ENCODE measurements at places on chromosomes 2 and 18.
A peak's percentile ranks its signal among the peaks of the same experiment; 100 is the strongest.

DNA sequence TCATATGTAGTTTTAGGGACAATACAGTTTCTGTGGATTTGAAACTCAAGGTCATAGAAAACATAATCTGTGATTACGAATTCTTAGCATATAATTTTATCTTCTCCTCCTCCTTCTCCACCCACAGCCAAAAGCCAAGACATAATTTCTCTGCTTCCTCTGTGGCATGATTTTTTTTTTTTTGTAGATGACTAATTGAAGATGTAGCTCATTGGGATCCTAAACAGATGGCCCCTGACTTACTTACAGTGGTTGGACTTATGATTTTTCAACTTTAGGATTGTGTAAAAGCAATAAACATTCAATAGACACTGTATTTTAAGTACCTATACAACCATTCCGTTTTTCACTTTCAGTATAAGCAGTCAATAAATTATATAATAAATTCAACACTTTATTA lies 42.3 kb downstream of the FSIP2 start:
- H3K4me3 ChIP-seq = no peak overlapping the region
- H3K4me1 ChIP-seq = 0 out of 2 replicates have a peak, but pooled peaks cover 3% of the 10 kb centered on the region
- no peak for DNase-seq
- peak overlapping the region; percentile 28 for H3K27ac ChIP-seq
- H3K27me3 ChIP-seq = no peaks in the 10 kb centered on the region
- H3K36me3 ChIP-seq = no peaks in the 10 kb centered on the region

DNA sequence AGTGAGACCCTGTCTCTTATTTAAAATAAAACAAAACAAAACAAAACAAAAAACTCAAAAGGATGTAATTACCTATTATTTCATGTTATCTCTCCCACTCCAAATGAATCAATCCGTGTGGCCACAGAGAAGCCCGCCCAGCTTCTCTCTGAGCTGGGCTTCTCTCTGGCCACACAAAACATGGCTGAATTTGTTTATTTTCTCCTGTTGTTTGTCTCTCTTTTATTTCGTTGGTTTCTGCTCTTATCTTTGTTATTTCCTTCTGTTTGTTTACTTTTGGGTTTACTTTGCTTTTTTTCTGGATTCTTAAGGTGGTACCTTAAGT lies 1.5 kb upstream of the TRABD2A start:
- no peak overlapping the region for H3K27ac ChIP-seq
- H3K27me3 ChIP-seq = peaks cover 16% of the 10 kb centered on the region
- H3K4me1 ChIP-seq = peaks cover 2% of the 10 kb centered on the region
- H3K4me3 ChIP-seq = peak overlapping the region; percentile 66
- DNase-seq = no peak

DNA sequence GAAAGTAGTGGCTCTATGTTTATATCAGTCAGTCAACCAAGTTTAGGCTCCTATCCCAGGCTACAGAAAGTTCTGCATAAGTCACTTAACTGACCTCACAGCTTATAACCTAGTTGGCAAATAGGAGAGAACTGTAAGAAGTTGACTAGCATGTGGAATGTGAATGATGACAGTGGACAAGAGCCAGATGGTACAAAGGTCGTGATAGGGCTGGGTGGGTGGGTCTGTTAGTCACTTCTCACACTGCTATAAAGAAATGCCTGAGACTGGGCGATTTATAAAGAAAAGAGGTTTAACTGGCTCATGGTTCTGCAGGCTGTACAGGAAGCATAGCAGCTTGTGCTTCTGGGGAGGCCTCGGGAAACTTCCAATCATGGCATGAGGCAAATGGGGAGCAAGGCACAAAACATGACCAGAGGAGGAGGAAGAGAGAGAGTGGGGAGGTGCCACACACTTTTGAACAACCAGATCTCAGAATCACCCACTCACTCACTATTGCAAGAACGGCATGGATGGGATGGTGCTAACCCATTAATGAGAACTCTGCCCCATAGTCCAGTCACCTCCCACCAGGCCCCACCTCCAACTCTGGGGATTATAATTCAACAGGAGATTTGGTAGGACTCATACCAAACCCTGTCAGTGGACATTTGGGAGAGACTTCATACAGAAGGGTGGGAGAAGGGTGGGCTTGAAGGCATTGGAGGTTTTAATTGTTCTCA lies 68.8 kb downstream of the LTBP1 start:
- no peak overlapping the region for H3K27ac ChIP-seq
- no peaks in the 10 kb centered on the region for H3K27me3 ChIP-seq
- no peaks in the 10 kb centered on the region for H3K4me1 ChIP-seq
- H3K36me3 ChIP-seq = no peaks in the 10 kb centered on the region

DNA sequence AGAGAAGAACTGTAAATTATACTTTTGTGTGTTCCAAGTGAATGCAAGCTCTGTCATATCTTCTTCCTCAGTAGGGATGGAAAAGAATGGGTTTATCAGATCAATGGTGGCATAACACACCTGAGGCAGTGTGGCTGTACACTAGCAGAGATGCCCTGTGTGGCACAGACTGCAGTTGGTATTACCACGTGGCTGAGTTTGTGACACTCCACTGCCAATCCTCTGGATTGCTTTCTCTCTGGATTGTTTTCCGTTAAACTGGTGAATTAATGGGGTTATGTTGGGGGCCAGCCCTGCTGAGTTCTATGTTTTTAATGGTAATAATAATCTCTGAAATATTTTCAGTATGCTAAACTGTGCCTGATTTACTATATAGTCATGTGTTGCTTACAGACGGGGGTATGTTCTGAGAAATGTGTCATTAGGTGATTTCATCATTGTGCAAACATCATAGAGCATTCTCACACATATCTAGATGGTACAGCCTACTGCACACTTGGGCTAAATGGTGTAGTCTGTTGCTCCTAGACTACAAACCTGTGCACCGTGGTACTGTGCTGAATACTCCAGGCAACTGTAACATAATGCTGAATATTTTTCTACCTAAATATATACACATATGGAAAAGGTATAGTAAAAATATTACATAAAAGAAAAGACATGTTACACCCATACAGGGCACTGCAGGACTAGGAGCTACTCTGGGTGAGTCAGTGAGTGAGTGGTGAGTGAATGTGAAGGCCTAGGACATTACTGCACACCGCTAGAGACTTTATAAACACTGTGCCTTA lies 84.7 kb upstream of the ST6GAL2 start:
- H3K4me3 ChIP-seq = no peak overlapping the region
- no peak overlapping the region for H3K27ac ChIP-seq
- DNase-seq = no peak
- H3K27me3 ChIP-seq = no peaks in the 10 kb centered on the region

DNA sequence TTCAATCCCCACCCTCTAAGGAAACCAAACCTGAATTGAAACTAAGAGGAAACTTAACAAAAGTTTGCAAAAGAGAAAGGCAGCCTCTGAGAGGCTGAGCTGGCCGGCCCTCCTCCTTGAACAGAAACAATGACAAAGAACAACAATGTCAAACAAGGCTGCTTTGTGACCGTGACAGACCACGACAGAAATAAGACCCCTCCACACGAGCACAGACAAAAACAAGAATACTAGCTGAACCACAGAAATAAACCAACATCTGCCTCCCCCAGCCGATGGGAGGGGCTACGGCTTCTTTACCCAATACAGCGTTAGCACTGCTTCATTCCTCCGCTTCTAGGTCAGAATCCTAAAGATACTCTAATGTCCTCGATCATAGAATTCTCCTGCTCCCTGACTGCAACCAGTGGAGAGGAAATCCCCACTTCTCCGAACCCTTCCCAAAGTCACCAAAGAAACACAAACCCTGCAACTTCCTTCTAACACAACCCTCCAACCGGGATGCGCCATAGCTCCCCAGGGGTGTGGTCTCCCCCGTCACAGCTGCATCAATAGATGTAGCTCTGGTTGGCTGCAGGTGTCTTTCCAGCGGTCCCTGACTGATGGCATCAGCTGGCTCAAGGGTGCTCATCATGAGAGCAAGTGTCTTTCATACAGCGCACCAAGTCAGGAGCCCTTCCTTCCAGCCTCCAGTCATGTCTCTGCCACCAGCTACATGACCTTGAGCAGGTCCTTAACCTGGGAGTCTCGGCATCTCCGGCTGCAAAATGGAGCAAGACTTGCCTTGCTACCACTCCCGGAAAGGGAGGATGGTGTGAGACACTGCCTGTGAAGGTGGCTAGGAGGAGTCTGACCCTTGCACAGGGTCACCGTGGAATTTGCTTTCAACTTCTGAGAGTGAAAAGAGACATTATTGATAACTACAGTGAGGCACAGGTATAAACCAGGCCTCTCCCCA lies 198.6 kb downstream of the HAUS1 start:
- H3K36me3 ChIP-seq = no peaks in the 10 kb centered on the region
- no peaks in the 10 kb centered on the region for H3K4me1 ChIP-seq
- no peak for DNase-seq
- no peak overlapping the region for H3K4me3 ChIP-seq
- no peaks in the 10 kb centered on the region for H3K27me3 ChIP-seq

DNA sequence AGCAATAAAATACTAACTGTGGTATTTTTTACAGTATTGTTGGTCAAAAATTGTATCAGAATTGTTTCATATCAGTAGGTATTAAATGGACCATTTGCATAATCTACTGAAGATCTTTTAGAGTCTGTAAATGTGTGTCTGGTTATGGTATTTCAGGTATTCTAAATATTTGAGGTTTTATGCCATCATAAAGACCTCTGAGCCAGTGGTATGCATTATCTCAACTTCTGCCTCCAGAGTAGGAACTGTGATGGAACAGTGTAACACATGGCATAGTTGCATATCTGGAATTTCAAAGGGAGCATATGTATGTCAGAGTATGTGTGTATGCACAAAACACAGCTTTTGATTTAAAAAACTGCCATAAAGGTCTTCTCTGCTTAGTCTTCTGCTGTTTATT lies 15.4 kb downstream of the GREB1L start:
- no peak overlapping the region for H3K27ac ChIP-seq
- H3K36me3 ChIP-seq = no peaks in the 10 kb centered on the region
- DNase-seq = no peak
- no peak overlapping the region for H3K4me3 ChIP-seq
- no peaks in the 10 kb centered on the region for H3K4me1 ChIP-seq
- H3K27me3 ChIP-seq = peaks cover 13% of the 10 kb centered on the region

GRCh38 chr2:162126111-162126519 lies 25.9 kb downstream of the GCG start:
- H3K4me1 ChIP-seq = no peaks in the 10 kb centered on the region
- H3K27ac ChIP-seq = no peak overlapping the region
- H3K27me3 ChIP-seq = no peaks in the 10 kb centered on the region
- H3K4me3 ChIP-seq = no peak overlapping the region
- H3K36me3 ChIP-seq = no peaks in the 10 kb centered on the region

GRCh38 chr2:230666885-230667712 lies 45.5 kb upstream of the CAB39 start:
- H3K27ac ChIP-seq = no peak overlapping the region
- DNase-seq = peak; percentile 55
- H3K4me3 ChIP-seq = no peak overlapping the region
- no peaks in the 10 kb centered on the region for H3K4me1 ChIP-seq

- no peak overlapping the region for H3K4me3 ChIP-seq
- no peaks in the 10 kb centered on the region for H3K36me3 ChIP-seq
- no peaks in the 10 kb centered on the region for H3K27me3 ChIP-seq
- no peaks in the 10 kb centered on the region for H3K4me1 ChIP-seq
- no peak for DNase-seq
- no peak overlapping the region for H3K27ac ChIP-seq
These were observed 95.1 kb downstream of the FIGN start for GRCh38 chr2:163640542-163641193.

GRCh38 chr2:33099989-33100388 lies 153.2 kb downstream of the LTBP1 start:
- no peak overlapping the region for H3K4me3 ChIP-seq
- H3K36me3 ChIP-seq = no peaks in the 10 kb centered on the region
- no peaks in the 10 kb centered on the region for H3K27me3 ChIP-seq
- DNase-seq = peak; percentile 31

DNA sequence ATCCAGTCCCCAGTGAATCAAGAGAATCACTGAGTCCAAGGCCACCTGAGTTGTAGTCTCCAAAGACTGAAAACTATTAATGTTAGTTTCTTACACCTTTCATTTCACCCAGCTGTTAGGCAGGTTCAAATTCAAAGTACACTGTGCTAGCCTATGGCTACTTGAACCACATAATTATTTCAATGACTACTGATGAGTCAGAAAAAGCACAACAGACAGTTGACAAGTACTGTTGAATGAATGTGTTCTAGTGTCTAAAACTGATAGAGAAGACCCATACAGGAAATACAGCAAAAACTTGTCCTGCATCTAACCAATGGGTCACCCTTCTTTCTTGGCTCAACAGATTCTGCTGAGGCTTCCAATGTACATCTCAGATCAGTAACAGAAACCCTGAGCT lies 160.9 kb downstream of the MYO5B start:
- no peaks in the 10 kb centered on the region for H3K36me3 ChIP-seq
- no peak for DNase-seq
- H3K27me3 ChIP-seq = no peaks in the 10 kb centered on the region
- H3K4me3 ChIP-seq = no peak overlapping the region
- H3K27ac ChIP-seq = no peak overlapping the region

GRCh38 chr2:76159042-76159648 lies 448.4 kb upstream of the GCFC2 start:
- DNase-seq = no peak
- H3K27me3 ChIP-seq = no peaks in the 10 kb centered on the region
- no peak overlapping the region for H3K27ac ChIP-seq
- H3K4me1 ChIP-seq = no peaks in the 10 kb centered on the region
- no peak overlapping the region for H3K4me3 ChIP-seq
- no peaks in the 10 kb centered on the region for H3K36me3 ChIP-seq

DNA sequence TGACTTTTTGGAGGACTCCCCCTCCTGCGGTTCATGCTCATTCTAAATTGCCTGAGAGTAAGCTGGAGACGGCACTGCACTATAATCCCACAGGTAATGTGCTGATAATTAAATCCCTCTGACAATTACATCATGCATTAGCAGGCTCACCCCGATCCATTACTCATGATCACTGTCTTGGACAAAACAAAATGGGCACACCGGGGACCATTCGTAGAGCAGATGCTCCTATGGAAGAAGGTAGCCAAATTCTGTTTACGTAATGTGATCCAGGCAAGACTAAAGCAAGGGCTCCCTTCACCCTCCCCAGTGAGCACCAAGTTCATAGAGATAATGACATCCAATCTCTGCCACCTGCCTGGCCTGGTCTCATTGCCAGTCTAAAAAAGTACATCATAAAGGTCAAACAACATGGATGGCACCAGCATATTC lies 657.1 kb upstream of the SOX11 start:
- no peaks in the 10 kb centered on the region for H3K36me3 ChIP-seq
- no peaks in the 10 kb centered on the region for H3K27me3 ChIP-seq
- no peak overlapping the region for H3K27ac ChIP-seq
- H3K4me1 ChIP-seq = no peaks in the 10 kb centered on the region

DNA sequence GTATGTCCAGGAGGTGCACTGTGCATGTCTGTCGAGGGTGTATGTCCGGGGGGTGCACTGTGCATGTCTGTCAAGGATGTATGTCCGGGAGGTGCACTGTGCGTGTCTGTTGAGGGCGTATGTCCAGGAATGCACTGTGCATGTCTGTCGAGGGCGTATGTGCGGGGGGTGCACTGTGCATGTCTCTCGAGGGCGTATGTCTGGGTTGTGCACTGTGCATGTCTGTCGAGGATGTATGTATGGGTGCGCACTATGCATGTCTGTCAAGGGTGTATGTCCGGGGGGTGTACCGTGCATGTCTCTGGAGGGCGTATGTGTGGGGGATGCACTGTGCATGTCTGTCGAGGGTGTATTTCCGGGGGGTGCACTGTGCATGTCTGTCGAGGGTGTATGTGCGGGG lies 249.3 kb upstream of the MYT1L start:
- H3K36me3 ChIP-seq = no peaks in the 10 kb centered on the region
- H3K27me3 ChIP-seq = no peaks in the 10 kb centered on the region
- no peak for DNase-seq
- H3K4me3 ChIP-seq = no peak overlapping the region

All from SK-N-SH (cell line).